ENCODE measurements at places on chromosomes 5 and 9.

GRCh38 chr9:124452841-124453585 lies 2.8 kb downstream of the ADGRD2 start:
- no peak overlapping the region for H3K4me3 ChIP-seq
- no peak overlapping the region for H3K27ac ChIP-seq
- DNase-seq = no peak
- no peaks in the 10 kb centered on the region for H3K36me3 ChIP-seq

GRCh38 chr5:177189965-177190364 lies 56.4 kb downstream of the NSD1 start:
- peak overlapping the region; percentile 78 for H3K27ac ChIP-seq
- no peak for DNase-seq
- H3K27me3 ChIP-seq = no peaks in the 10 kb centered on the region
- peaks cover 52% of the 10 kb centered on the region for H3K36me3 ChIP-seq
- no peak overlapping the region for H3K4me3 ChIP-seq

GRCh38 chr9:27179245-27179865 lies 70.3 kb downstream of the TEK start:
- no peaks in the 10 kb centered on the region for H3K4me1 ChIP-seq
- no peaks in the 10 kb centered on the region for H3K36me3 ChIP-seq
- DNase-seq = no peak
- no peak overlapping the region for H3K4me3 ChIP-seq

- DNase-seq = no peak
- no peak overlapping the region for H3K27ac ChIP-seq
- no peak overlapping the region for H3K4me3 ChIP-seq
- peaks cover 10% of the 10 kb centered on the region for H3K27me3 ChIP-seq
These were observed 64.4 kb downstream of the GLIS3 start for GRCh38 chr9:4235420-4235819.

- DNase-seq = no peak
- H3K27ac ChIP-seq = peak overlapping the region; percentile 88
- peaks cover 8% of the 10 kb centered on the region for H3K36me3 ChIP-seq
- H3K27me3 ChIP-seq = no peaks in the 10 kb centered on the region
- peak overlapping the region; percentile 73 for H3K4me3 ChIP-seq
These were observed 31.5 kb upstream of the SEMA4D start for GRCh38 chr9:89529243-89530035.

GRCh38 chr9:9341203-9341602 lies 1271.6 kb downstream of the PTPRD start:
- no peak overlapping the region for H3K4me3 ChIP-seq
- no peak overlapping the region for H3K27ac ChIP-seq
- H3K4me1 ChIP-seq = no peaks in the 10 kb centered on the region
- H3K27me3 ChIP-seq = no peaks in the 10 kb centered on the region

DNA sequence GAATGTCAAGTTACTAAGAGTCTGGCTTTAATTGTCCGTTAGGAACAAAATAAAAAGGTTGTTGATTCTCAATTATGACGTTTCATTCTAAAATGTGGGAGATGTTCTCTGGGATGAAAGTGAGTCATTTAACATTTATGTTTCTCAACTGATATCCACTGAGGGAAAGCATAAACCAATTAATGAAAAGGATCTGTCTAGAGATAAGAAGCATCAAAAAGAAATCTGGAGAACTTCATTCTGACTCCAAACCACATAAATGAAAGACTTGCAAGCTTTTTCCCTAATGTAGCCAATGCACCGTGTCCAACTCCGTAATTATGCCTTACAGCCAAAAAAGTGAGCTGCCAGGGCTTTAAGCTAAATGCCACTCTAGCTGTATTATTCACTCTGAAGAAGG lies 654.2 kb downstream of the TLE1 start:
- no peaks in the 10 kb centered on the region for H3K27me3 ChIP-seq
- H3K36me3 ChIP-seq = no peaks in the 10 kb centered on the region
- no peak overlapping the region for H3K4me3 ChIP-seq
- no peaks in the 10 kb centered on the region for H3K4me1 ChIP-seq

DNA sequence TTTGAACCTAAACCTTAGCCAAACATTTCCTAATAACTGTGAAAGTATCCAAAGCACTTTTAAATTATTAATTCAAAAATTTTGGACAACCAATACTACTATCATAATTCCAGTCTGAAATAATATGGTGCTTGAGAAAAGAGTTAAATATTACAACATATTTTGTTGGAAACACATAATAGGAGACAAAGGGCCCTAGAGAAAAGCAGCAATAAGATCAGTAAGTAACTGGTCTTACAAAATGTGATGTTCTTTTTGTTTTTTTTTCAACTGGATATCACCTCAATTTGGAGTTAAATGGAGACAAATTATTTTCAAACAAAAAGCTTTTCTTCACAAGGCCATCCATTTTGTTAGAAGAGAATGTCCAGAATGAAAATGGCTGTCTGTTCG lies 21.1 kb downstream of the SRFBP1 start:
- no peak overlapping the region for H3K27ac ChIP-seq
- H3K27me3 ChIP-seq = no peaks in the 10 kb centered on the region
- H3K36me3 ChIP-seq = peaks cover 2% of the 10 kb centered on the region
- no peak for DNase-seq

- peaks cover 14% of the 10 kb centered on the region for H3K27me3 ChIP-seq
- no peaks in the 10 kb centered on the region for H3K36me3 ChIP-seq
- no peak for DNase-seq
- H3K4me3 ChIP-seq = no peak overlapping the region
These were observed 354.9 kb downstream of the DIRAS2 start for GRCh38 chr9:90287567-90288274.

Data from effector memory CD8-positive, alpha-beta T cell (primary cell).